Activated CD8-positive, alpha-beta memory T cell treated with anti-CD3 and anti-CD28 coated beads for 24 hours (primary cell): ENCODE measurements at places on chromosomes 1 and 21.

DNA sequence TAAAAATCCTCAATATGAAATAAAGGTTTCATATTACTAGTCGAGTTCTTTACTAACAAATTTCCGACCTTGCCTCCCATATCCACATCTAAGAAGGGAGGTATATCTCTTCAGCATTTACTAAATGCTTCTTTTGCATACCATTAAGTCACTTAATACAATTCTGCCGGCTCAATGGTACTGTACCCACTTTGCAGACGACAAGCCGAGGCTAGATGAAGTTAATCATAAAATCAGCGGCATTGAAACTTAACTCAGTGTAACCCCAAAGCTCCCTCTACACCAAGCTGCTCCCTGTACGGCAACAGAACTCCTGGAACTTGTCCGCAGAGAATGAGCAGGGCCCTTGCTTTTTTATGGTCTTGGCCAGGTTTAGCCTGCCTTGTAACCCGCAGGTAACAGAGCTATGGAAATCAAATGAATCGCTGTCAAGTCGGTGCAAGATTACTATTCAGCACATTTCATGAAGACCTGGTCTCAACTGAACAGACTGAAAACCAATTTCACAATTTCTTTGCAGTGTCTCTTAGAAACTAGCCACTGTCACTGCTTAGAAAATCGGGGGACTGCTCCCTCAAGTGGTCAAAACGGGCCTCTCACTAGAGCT, 738 bp downstream of the INTS7 start:
- DNase-seq = no peak

- DNase-seq = no peak
These were observed 552.6 kb downstream of the MRPL39 start for GRCh38 chr21:25054689-25055088.

DNA sequence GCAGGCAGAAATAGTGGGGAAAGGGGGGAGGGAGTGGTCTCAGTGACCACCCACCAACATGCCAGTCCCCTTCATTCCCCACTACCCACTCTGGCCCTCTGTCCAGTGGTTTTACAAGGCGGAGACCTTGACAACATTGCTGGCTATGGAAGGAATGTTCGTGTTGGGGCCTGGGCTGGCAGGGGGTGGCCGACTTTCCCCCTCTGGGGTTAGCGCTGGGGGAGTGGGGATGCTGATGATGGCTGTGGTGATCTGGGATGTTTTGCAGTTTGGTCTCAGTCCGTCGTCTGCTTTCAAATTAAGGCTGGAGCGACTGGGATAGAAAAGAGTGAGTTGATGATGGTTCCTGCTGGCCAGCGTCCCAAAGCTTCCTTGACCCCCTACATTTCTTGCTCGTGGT, 20.3 kb downstream of the DDX20 start:
- no peak for DNase-seq

DNA sequence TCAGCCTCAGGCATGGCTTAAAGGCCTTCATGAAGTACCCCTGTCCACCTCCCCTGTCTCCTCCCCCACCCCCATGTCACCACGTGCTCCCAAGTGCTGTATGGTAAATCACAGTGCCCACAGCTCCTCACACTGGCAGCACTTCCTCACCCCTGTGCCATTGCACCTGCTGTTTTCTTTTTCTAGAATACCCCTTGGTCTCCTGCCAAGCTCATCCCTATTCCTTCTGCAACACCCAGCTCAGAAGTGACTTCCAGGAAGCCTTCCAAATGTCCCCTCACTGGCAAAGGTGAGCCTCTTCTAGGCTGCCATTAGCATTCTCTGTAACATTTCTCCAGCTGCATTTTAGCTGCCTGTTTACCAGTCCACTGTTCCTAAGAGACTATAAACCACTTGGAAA, 9.4 kb downstream of the AKNAD1 start:
- DNase-seq = no peak
